ENCODE measurements at places on chromosomes 16 and 17.

DNA sequence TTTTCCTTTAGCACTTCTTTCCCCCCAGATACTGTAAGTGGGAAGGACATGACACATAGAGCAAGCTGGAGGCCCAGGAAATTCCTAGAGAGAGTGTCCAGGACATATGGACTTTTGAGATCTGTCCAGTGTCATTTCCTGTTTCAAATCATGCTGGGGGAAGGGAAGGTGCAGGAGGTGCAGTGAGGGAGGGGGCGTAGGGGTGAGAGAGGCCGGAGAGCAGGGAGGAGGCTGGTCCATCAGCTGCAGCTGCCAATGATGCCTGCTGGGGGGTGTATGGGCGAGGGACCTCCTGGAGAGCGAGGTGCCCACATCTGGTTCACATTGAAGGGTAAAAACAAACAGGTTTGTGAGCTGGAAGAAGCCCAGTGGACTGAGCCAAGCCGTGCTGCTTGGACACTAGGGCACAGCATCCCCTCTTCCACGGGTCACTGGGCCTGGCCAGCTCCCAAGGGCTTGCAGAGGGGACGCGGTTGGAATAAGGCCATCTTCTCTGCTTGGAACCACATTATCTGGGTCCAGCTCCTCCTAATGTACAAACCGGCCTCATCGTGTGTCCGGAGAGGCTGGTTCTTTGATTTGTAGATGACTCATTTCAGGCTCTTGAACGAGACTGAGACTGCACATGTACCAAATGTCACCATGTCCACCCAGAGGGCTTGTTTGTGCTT lies 70.4 kb upstream of the SMURF2 start:
- DNase-seq, result peak; percentile 71

- DNase-seq, result peak; percentile 61
Observed at GRCh38 chr17:76458580-76459490, 5.9 kb upstream of the UBE2O start.

DNA sequence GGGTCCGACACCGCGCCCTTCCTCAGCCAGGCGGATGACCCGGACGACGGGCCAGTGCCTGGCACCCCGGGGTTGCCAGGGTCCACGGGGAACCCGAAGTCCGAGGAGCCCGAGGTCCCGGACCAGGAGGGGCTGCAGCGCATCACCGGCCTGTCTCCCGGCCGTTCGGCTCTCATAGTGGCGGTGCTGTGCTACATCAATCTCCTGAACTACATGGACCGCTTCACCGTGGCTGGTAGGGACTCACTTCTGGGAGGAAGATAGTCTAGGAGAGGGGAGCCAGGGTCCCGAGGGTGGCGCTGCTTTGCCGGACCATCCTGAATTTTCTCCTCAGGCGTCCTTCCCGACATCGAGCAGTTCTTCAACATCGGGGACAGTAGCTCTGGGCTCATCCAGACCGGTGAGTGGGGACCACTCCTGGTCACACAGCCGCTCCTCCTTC lies 601 bp downstream of the SPNS1 start:
- DNase-seq, result no peak

- peak; percentile 71 for DNase-seq
Observed at GRCh38 chr16:70162041-70162451, 11.5 kb upstream of the CLEC18C start.

GRCh38 chr17:18191967-18192366 lies 8.3 kb downstream of the ALKBH5 start:
- DNase-seq, result no peak

GRCh38 chr16:27164352-27164751 lies 39.0 kb upstream of the KDM8 start:
- DNase-seq, result no peak

DNA sequence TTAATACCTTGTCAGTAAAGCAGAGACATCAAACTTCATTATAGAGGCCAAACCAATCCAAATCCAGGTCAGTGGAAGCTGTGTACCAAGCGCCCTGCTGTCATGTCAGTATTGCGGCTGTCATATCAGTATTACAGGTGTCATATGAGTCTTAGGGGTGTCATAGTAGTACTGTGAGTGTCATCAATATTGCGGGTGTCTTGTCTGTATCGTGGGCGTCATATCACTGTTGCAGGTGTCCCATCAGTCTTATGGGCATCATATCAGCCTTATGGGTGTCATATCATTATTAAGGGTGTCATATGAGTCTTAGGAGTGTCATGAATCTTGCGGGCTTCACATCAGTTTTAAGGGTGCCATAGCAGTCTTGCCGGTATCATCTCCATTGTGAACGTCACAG lies 6.0 kb upstream of the PRDM7 start:
- DNase-seq, result no peak

DNA sequence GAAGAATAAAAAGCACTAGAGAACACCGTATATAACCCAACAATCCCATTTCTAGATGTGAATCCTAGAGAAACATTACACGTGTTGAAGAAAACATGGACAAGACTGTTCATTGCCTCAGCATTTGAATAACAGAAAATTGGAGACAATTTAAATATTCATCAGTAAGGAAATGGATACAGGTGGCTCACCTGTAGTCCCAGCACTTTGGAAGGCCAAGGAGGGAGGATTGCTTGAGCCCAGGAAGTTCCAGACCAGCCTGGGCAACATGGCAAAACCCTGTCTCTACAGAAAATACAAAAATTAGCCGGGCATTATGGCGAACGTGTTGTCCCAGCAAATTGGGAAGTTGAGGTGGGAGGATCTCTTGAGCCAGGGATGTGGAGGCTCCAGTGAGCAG lies 2.7 kb upstream of the ATAD5 start:
- DNase-seq, result no peak

- no peak for DNase-seq
Observed at GRCh38 chr16:72819345-72819744, 228.6 kb downstream of the ZFHX3 start.

DNA sequence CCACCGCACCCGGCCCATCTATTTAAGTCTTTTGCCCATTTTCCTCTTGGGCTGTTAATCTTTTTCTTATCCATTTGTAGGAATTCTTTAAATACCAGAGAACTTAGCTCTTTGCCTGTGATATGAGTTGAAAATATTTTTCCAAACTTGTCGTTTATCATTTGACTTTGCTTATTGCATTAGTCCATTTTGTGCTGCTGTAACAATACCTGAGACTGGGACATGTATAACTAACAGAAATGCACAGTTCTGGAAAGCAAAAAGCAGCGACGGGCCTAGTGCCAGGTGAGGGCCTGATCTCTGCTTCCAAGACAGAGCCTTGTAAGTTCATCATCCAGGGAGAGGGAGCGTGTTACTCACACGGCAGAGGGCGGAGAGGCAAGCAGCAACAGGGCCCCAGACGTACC lies 25.6 kb upstream of the BHLHA9 start:
- peak; percentile 17 for DNase-seq
